ENCODE measurements at places on chromosomes 11 and 22.

DNA sequence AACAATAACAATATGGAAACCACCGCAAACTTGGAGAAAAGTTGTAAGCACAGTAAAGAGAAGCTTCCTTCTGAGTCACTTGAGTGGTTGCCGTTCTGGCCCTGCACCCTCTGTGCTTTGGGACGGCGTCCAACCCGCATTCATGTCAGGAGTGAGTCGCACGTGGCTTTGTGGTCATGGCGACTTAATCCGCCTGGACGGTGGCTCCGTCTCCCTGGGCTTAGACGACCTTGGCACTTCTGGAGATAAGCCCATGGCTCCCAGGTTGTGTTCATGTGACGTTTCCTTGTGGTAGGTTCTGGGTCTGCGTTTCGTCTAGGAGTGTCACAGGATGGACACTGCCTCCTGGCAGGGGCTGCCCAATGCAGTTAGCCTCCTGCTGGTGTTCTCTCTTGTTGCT, 40.5 kb downstream of the TPCN2 start:
- DNase-seq = no peak

- DNase-seq = no peak
Observed at GRCh38 chr11:72972496-72973128, 158.4 kb downstream of the ATG16L2 start.

- no peak for DNase-seq
Observed at GRCh38 chr11:102430158-102430836, 22.3 kb downstream of the TMEM123 start.

- no peak for DNase-seq
Observed at GRCh38 chr11:69002570-69003231, 10.3 kb downstream of the MRGPRF start.

DNA sequence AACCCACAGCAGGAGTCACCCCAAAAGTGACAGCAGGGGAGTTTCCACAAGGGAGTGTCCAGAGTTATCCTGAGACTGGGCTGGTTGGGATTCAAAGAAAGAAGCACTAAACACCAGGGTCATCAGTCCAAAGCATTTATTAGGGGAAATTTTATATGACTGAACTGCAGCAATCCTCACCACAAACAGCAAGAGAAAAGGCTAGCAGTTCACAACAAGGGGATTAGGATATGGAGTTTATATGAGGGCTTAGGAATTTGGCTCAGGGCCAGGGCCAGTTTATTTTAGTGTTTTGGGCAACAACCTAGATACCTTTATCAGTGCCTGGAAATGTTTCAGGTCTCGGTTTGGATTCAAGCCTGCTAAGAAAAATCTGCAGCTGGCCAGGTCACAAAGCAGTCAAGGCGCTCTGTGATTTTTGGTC, 4.6 kb upstream of the TMEM126A start:
- no peak for DNase-seq

DNA sequence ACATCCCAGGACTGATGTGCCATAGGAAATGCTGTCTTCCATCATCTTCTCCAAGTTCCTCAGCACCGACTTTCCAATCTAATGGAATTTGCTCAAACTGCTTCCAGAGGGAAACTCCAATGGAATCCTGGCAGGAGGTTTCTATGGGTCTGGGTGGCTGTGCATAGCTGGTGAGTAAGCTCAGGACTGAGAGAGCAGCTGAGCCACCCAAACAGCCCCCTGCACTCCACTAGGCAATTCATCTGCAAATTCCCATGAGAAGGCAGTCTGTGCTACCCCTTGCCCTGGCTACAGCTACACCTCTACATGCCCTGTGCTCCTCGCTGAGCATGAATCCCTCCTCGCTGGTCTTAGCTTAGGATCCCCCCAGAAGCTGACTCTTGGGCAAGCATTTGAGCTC, 127.9 kb upstream of the CSNK2A3 start:
- no peak for DNase-seq

- no peak for DNase-seq
Observed at GRCh38 chr11:21429401-21429800, 760.0 kb downstream of the NELL1 start.

GRCh38 chr22:39068033-39068785, 8.9 kb upstream of the APOBEC3G start:
- DNase-seq = no peak

DNA sequence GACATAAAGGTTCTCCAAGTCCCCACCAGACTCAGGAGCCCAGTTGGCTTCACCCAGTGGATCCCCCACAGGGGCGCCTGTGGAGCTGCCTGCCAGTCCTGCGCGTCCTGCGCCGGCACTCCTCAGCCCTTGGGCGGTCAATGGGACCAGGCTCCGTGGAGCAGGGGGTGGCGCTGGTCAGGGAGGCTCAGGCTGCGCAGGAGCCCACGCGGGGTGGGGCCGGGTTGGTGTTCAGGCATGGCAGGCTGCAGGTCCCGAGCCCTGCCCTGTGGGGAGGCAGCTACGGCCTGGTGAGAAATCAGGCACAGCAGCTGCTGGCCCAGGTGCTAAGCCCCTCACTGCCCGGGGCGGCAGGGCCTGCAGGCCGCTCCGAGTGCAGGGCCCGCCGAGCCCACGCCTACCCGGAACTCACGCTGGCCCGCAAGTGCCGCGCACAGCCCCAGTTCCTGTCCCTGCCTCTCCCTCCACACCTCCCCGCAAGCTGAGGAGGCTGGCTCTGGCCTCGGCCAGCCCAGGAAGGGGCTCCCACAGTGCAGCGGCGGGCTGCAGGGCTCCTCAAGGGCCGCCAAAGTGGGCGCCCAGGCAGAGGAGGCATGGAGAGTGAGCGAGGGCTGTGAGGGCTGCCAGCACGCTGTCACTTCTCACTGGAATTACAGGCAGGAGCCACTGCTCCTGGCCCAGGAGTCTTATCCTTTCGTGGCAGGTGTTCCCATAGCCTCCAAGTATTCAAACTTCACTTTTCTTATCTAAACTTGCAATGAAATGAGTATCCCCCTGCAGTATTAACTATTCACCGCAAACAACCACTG, 22.8 kb upstream of the ZBTB44 start:
- DNase-seq = no peak

DNA sequence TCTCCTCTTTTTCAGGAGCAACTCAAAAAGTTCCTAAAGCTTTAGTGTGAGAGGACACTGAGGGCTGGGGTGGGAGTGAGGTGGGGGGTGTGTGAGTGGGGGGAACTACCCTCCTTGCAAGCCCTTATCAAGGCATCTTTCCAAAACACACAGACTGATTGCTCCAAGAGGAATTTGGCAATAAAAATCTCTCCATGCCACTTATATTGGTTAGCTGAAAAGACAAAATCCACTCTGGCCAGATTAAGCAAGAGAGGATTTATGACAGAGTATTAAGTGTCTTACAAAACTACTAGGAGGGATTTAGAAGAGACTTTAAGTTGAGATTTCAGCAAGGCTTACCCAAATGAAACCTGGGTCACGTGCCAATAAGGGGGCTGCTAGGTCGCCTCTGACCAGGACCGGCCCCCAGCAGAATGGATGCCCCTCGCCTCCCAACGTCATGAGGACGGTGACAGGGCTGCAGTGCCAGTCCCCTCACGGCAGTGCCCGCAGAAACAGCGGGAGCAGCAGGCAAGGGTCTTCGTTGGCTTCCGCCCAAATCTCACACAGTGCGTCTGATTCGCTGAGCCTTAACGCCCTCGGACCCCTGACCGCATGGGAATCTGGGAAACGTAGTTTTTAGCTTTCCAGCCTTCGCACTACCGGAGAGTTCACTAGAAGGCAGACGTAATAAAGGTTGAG, 22.1 kb upstream of the CTR9 start:
- DNase-seq = no peak

DNA sequence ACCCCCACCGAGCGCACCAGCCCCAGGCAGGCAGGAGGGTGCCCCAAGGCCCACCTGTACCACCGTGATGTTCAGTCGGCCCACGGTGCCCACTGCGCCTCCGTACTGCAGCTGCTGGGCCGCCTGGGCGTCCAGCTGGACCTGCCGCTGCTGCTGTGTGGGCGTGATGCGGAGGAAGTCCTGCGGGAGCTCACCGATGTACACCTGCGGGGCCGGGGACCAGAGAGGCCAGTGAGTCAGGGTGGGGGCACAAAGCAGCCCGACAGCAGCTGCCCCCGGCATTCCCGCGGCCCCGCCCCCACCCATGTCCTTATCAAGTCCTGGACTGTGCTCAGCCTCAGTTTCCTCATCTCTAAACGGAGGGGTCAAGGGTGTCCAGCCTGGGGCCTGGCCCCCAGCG, 13.8 kb downstream of the TOLLIP start:
- no peak for DNase-seq

DNA sequence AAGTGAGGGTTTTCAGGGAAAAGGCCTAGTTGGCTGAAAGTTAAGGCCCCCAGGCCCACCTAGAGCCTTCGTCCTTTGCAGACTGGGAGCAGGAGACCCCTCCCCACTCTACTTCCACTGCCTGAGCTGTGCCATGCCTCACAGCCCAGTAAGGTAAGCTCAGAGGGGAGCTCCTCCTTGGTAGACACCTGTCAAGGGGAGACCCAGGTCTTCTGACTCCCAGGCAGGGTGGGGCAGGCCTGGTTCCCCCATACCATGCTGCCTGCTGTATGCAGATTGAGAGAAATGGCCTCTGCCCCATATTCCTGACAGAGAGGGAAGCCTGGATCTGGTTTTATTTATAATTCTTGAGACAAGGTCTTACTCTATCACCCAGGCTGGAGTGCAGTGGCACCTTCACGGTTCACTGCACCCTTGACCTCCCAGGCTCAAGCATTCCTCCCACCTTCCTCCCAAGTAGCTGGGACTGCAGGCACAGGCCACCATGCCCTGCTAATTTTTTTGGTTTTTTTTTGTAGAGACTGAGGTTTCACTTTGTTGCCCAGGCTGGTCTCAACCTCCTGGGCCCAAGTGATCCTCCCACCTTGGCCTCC, 697 bp downstream of the RAB36 start:
- no peak for DNase-seq

GRCh38 chr11:11514246-11514645, 107.6 kb downstream of the GALNT18 start:
- DNase-seq = no peak

- DNase-seq = no peak
Observed at GRCh38 chr11:95849087-95849825, 59.0 kb downstream of the CEP57 start.

- DNase-seq = no peak
Observed at GRCh38 chr11:75203138-75203537, 37.4 kb upstream of the TPBGL start.

- DNase-seq = no peak
Observed at GRCh38 chr11:129968591-129969419, 33.8 kb downstream of the PRDM10 start.

GRCh38 chr11:299951-300735, 817 bp upstream of the IFITM5 start:
- DNase-seq = no peak

DNA sequence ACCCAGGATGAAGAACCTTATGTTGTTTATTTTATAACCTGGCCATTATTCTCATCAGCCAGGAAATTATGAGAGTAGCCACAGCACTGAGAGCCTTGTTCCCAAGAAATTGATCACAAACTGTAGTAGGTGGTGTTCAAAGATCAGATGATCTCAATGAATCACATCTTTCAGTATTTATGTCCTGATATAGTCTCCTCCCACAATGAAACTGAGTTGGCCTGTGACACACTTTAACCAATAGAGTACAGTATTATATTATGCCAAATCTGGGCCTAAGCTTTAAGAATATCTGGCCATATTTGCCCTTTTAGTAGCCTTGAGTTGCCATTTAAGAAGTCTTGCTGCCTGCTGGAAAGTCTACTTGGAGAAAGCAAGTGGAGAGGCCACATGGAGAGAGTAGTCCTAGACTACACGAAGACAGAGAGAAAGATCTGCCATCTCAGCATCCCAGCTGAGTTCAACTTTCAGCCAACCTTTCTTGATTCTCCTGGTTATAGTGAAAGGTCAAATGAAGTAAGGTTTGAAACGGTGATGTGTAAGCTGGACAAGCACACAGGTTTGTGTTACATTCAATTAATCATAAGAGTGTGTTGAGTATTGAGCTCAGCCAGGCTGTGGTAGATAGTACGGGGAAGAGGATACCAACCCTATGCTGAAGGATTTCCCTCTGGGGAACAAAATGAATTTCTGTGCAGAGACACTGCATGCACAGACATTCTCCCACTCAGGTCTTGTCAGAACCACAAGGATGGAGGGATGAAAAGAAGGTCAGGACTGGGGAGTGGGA, 561.8 kb downstream of the SOX6 start:
- DNase-seq = no peak

All from activated T-helper 1 cell treated with anti-CD3 and anti-CD28 coated beads, Interleukin-12 subunit alpha, Interleukin-12 subunit beta, Interleukin-2, Interleukin-4 antibody, amounts not matched to agents 30 ng/mL and 10 ng/mL and 1 ng/mL, durations not matched to agents 14 hours and 24 hours and 36 hours (primary cell).